Thyroid gland (tissue), 4 donors: ENCODE measurements at places on chromosomes 3 and 15. TPM values are rescaled to one million over a fixed set of nuclear protein-coding genes. Genes with fewer than 3 reads are reported as not detected.

- no peak for DNase-seq
- no peaks in the 10 kb centered on the region for H3K4me1 ChIP-seq
- H3K36me3 ChIP-seq, result no peaks in the 10 kb centered on the region
- no peaks in the 10 kb centered on the region for H3K27me3 ChIP-seq
Observed at GRCh38 chr15:62927836-62928235, 114.7 kb upstream of the TPM1 start.

GRCh38 chr3:65796676-65797075 lies 242.0 kb downstream of the MAGI1 start:
- H3K36me3 ChIP-seq, result no peaks in the 10 kb centered on the region
- no peaks in the 10 kb centered on the region for H3K4me1 ChIP-seq
- no peak overlapping the region for H3K27ac ChIP-seq
- DNase-seq, result no peak
- no peaks in the 10 kb centered on the region for H3K27me3 ChIP-seq

GRCh38 chr3:65907232-65908130 lies 131.2 kb downstream of the MAGI1 start:
- peak overlapping the region; percentile 39 for H3K27ac ChIP-seq
- no peaks in the 10 kb centered on the region for H3K36me3 ChIP-seq
- no peaks in the 10 kb centered on the region for H3K27me3 ChIP-seq
- no peak overlapping the region for H3K4me3 ChIP-seq

GRCh38 chr3:40232626-40233025 lies 76.9 kb upstream of the EIF1B start:
- DNase-seq, result no peak
- H3K36me3 ChIP-seq, result no peaks in the 10 kb centered on the region
- no peak overlapping the region for H3K27ac ChIP-seq
- H3K27me3 ChIP-seq, result no peaks in the 10 kb centered on the region
- H3K4me3 ChIP-seq, result no peak overlapping the region
- no peaks in the 10 kb centered on the region for H3K4me1 ChIP-seq

DNA sequence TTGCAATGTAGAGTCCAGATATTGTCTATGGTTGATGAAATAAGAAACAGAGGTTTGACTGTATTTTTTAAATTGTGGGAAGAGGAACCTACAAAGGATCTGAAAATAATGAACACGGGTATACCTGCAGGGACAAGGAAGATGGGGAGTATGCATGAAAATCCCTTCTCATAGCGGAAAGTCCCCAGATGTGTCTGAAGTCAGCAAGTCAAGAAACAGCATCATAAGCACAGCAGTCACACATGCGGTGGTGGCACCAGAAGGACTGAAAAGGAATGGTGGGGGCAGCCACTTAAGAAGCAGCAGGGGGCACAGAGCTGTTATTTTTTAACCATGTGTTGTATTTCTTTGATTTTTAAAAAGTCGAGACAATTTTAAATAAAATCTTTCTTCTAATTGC lies 4.7 kb downstream of the MRPS11 start:
- H3K4me3 ChIP-seq, result no peak overlapping the region
- no peak overlapping the region for H3K27ac ChIP-seq
- peaks cover 9% of the 10 kb centered on the region for H3K4me1 ChIP-seq
- DNase-seq, result no peak
- H3K27me3 ChIP-seq, result no peaks in the 10 kb centered on the region

DNA sequence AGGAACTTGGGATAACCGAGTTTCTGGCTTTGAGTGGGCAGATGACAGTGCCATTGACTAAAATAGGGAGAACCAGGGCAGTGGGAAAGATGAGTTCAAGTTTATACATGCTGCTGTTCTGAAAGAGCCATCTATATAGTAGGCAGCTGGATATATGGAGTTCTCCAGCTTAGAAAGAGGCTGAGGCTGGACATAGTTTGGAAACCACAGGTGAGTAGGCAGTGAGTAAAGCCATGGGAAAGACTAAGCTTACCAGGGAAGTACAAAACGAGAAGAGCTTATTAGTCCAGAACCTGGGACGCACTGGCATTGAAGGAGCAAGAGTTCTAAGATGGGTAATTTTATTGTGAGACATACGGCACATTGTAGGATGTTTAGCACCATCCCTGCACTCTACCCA lies 54.2 kb downstream of the MSL2 start:
- no peak for DNase-seq
- H3K27me3 ChIP-seq, result no peaks in the 10 kb centered on the region
- H3K27ac ChIP-seq, result no peak overlapping the region
- H3K4me3 ChIP-seq, result no peak overlapping the region

- no peaks in the 10 kb centered on the region for H3K27me3 ChIP-seq
- DNase-seq, result no peak
- no peak overlapping the region for H3K4me3 ChIP-seq
- H3K4me1 ChIP-seq, result no peaks in the 10 kb centered on the region
- H3K27ac ChIP-seq, result no peak overlapping the region
- no peaks in the 10 kb centered on the region for H3K36me3 ChIP-seq
Observed at GRCh38 chr3:188284455-188285212, 130.7 kb downstream of the LPP start.

GRCh38 chr3:49967291-49967690 lies 27.3 kb downstream of the RBM6 start:
- no peak overlapping the region for H3K27ac ChIP-seq
- H3K27me3 ChIP-seq, result no peaks in the 10 kb centered on the region
- DNase-seq, result no peak
- peaks cover 10% of the 10 kb centered on the region for H3K4me1 ChIP-seq

CATSPER2 gene
- total RNA-seq, result 6.7 TPM
